ENCODE measurements at places on chromosomes 5 and 9.

GRCh38 chr5:174667526-174667925, 56.9 kb upstream of the MSX2 start:
- DNase-seq, result no peak

- no peak for DNase-seq
These were observed 40.2 kb upstream of the CYFIP2 start for GRCh38 chr5:157225469-157226422.

GRCh38 chr9:99463131-99463530, 241.0 kb downstream of the SEC61B start:
- DNase-seq, result no peak

DNA sequence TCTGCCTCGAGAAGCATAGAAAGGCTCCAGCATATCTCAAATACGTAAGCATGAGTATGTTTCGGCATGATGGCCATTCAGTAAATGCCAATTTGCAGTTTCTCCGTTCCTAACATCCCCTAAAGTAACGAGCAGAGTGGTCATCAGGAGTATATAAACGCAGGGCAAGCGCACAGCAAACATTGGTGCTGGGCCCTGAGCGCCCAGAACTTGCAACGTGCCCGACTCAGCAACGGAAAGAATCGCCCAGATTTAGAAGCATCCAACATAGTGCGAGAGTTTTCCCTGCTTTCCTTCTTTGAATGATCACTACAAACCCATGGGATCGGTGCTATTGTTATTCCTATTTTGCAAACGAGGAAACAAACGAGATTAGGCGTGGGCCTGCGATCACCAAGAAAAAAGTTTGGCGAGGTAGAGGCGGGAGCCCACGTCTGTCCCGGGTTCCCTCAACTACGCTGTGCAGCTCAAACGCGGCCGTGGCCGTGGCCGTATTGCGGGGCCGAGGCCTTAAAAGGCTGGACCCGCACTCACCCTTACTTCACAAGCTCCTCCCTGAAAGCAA, 505 bp downstream of the RPS14 start:
- DNase-seq, result no peak

DNA sequence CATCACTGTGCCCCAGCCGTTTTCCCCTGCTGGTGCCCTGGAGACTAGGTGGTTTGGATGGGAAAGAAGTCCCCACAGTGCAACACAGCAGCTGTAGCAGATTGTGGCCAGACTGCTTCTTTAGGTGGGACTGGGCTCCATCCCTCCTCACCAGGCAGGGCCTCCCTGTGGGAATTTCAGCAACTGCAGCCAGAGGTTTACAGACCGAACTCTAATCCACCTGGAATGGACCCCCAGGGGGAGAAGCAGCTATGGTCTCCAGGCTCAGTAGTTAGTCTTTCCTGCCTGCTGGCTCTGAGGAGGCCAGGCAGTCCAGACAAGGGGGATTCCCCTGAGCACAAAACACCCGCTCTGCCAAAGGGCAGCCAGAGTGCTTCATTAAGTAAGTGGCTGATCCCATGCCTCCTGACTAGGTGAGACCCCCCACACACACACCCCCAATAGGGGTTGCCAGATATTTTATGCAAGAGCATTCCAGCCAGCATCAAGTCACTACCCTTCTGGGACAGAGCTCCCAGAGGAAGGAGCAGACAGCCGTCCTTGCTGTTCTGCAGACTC, 188.9 kb downstream of the SGCD start:
- DNase-seq, result no peak

DNA sequence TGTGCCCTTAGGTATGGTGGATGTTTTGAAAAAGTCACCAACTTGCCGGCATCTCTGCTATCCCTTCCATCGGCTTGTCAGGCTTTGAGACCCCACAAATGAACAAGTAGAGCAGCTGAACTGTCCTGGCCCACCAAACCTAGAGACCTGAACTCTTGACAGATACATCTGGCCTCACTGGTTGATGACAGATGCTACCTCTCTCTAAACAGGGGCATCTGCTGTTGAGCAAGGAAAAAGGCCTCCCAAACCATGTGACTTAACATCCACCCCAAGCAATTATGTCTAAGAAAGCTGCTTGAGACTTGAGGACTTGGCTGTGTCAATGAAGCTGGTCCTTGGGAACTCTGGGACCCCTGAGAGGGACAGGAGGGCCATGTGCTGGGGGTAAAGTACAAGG, 2.3 kb downstream of the CCNI2 start:
- DNase-seq, result no peak

GRCh38 chr9:126813072-126813471, 8.2 kb downstream of the ZBTB43 start:
- DNase-seq, result no peak

GRCh38 chr9:35186524-35186923, 24.7 kb downstream of the UNC13B start:
- no peak for DNase-seq

GRCh38 chr5:141825791-141826560, 52.2 kb downstream of the PCDH1 start:
- DNase-seq, result no peak

DNA sequence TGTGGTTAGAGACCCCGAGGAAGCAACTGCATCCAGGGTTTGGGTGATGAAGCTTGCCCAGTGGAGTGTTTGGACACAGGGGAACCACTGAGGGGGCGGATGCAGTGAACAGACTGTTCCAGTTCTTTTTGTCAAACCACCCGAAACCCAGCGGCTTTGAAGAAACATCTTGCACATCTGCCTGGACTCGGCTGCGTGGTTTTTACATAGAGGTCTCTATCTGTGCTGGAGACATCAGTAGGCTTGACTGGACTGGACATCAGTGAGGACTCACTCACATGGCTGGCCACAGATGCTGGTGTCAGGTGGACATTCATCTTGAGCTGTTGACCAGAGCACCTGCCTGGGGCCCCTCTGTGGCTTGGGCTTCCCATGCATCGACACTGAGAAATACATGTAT, 15.3 kb upstream of the SPATA31E1 start:
- no peak for DNase-seq

DNA sequence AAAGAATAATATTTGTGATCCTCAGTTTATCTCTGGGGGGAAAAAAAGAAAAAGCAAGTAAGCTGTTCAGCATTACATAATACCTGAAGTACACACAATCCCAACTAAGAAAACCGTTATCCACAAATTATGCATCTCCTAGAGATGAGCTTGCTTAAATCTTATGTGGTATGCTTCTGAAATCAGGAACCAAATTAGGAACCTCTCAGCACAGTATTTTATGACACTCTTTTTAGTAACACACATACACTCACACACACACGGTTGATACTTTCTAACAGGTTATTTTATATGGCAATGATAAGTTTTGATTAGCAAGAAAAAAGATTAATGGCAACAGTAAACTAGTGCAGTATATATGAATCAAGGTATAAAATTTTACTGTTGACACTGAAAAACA, 1.2 kb upstream of the ZNF510 start:
- no peak for DNase-seq

- no peak for DNase-seq
These were observed 5.5 kb downstream of the NSMF start for GRCh38 chr9:137453643-137454081.

- no peak for DNase-seq
These were observed 80.8 kb downstream of the ZNF608 start for GRCh38 chr5:124665625-124666024.

GRCh38 chr5:154626876-154627557, 128.2 kb upstream of the LARP1 start:
- no peak for DNase-seq

DNA sequence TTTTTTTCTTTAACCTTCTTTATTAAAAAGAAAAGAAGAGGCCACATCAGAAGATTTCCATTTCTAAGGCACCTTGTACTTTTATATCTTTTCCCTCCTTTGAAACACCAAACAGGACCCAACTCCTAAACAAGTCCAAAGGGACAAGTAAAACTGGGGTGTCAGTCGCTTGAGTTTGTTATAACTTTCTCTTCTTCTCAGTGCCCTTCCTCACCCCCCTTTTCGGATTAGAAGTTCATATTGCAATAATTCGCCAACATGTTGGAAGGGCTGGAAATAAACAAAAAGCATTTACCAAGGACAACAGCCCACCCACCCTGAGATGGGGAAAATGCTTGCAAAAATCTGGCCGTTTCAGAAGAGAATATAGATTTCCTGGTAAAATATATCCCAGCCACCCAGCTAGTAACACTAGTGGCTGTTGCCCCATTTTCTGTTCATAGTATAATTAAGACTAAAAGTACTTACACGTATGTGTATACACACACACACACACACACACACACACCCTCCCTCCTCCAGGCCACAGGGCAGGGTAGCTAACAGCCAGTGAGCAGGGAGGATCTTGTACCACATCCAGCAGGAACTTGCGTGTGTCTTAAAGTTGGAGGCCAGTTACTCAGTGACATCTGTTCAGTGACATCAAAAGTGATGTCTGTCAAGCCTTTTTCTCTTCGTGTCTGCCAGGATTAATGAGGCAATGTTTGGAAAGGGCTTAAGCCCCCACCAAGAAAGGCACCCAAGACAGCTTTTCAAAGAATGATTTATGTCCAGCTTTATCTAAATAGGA, 149.1 kb upstream of the KLF4 start:
- DNase-seq, result no peak

DNA sequence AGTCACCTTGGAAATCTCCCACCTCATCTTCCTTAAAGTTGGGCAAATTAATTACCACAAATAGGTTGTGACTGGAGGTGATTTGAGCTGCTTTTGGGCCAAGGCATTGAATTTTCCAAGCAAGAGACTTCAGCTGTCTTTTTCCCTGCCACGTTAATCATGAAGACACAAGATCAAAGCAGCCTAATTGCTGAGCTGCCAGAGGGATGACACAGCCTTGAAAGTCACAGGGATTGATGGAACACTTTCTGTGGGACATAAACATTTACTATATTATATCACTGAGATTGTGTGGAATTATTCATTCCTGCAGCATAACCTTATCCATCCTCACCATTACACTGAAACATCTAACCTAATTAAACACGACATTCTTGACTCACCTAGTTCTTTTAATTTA, 172.2 kb downstream of the FAM170A start:
- DNase-seq, result no peak

- no peak for DNase-seq
These were observed 41.5 kb downstream of the DCP2 start for GRCh38 chr5:113017881-113018635.

Data from cortex of kidney (tissue), 1 donor.